Thoracic aorta endothelial cell (primary cell): ENCODE measurements at places on chromosomes 2 and 18. TPM values are rescaled to one million over a fixed set of nuclear protein-coding genes. Genes with fewer than 3 reads are reported as not detected.

Gene PJVK
- 0.80 and 1.5 TPM in 2 replicates for total RNA-seq

Gene SCTR
- total RNA-seq, result not detected in 2 replicates

Gene ERICH2
- total RNA-seq, result not detected in 2 replicates

Gene DHRS9
- total RNA-seq, result 0.29 and 1.3 TPM in 2 replicates

Gene VWA3B
- 0.07 TPM in 1 of 2 replicates, not detected in the other for total RNA-seq

Gene C2orf80
- total RNA-seq, result not detected in 2 replicates

Gene ELAC1
- total RNA-seq, result 9.2 and 9.4 TPM in 2 replicates

Gene CDH7
- not detected in 2 replicates for total RNA-seq

Gene DOK1
- total RNA-seq, result 6.9 and 10.7 TPM in 2 replicates

Gene UPP2
- not detected in 2 replicates for total RNA-seq

Gene FAM228B
- total RNA-seq, result 5.5 TPM in 2 replicates

Gene B3GNT7
- 0.13 and 0.50 TPM in 2 replicates for total RNA-seq

Gene GALM
- 3.5 and 6.7 TPM in 2 replicates for total RNA-seq

Gene UGT1A4
- not detected in 2 replicates for total RNA-seq

Gene TRIM43
- 0.07 TPM in 1 of 2 replicates, not detected in the other for total RNA-seq

Gene STARD6
- total RNA-seq, result not detected in 2 replicates

Gene SESTD1
- 43.2 and 47.9 TPM in 2 replicates for total RNA-seq

Gene G6PC2
- total RNA-seq, result not detected in 2 replicates

Gene PDE1A
- total RNA-seq, result 0.07 and 0.27 TPM in 2 replicates

Gene SCYGR4
- total RNA-seq, result not detected in 2 replicates

Gene HOXD13
- not detected in 2 replicates for total RNA-seq
